ENCODE measurements at places on chromosomes 1 and 21.

- DNase-seq, result no peak
These were observed 18.5 kb upstream of the SEMA4A start for GRCh38 chr1:156134716-156135435.

GRCh38 chr1:110305900-110306420 lies 33.2 kb upstream of the RBM15 start:
- no peak for DNase-seq

DNA sequence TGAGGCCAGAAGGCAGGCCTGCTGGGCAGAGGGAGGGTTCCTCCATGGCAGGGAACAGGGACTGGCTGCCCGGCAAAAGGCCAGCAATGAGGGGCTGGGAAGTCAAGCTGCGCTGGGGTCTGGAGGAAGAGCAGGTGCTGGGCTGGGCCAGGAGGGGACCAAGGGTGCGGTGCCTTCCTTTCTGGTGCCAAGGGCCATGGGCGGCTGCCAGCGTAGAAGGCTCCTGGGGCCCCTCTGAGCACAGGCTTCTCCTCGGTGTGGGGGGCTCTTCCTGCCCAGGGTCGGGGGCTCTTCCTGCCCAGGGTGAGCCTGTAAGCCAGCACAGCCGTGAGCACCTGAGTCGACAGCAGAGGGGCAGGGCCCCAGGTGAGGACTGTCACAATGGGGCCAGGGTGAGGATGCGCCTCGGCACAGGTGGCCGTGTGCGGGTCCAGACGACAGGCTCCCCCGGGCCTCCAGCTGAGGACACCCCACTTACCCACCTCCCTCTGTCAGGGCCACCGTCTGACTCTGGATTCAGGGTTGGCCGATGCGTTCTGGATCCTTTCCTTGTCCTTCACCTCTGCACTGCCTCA lies 10.7 kb upstream of the DNMT3L start:
- DNase-seq, result no peak

GRCh38 chr1:27785781-27786455 lies 12.9 kb downstream of the STX12 start:
- DNase-seq, result no peak

GRCh38 chr1:235883261-235883927 lies 16.7 kb upstream of the LYST start:
- DNase-seq, result no peak

GRCh38 chr1:69409731-69410456 lies 157.8 kb upstream of the LRRC7 start:
- DNase-seq, result no peak

DNA sequence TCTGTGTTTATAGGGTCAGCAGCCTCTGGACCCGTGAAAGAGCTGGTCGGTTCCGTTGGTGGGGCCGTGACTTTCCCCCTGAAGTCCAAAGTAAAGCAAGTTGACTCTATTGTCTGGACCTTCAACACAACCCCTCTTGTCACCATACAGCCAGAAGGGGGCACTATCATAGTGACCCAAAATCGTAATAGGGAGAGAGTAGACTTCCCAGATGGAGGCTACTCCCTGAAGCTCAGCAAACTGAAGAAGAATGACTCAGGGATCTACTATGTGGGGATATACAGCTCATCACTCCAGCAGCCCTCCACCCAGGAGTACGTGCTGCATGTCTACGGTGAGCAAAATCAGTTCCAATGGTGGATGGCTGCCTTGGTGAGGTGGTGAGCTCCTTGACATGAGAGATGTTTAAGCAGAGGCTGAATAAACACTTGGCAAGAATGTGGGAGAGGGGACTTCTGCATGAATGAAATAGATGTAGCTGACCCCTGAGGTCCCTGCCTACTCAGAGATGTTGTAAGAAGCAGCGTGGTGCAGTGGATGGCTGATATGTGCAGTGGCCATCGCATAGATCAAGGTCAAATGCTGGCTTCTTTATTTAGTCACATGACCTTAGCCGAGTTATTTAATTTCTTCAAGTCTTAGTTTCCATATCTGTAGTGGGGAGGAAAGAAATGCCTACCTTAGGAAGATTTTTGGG lies 9.3 kb downstream of the SLAMF7 start:
- DNase-seq, result no peak

DNA sequence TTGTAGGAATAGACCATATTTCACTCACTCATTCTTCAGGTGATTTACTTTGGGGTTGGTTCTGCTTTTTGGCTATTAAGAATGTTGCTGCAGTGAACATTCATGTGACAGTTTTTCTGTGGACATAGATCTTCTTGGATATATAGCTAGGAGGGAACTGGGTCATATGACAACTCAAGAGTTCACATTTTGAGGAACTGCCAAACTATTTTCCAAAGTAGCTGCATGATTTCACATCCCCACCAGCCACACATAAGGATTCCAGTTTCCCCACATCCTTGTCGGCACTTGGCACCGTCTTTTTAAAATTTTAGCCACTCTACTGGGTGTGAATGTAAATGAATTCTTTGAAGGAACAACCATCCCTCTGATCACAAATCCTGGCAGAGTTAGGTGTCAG lies 126.0 kb downstream of the PRDM2 start:
- no peak for DNase-seq

- peak; percentile 17 for DNase-seq
These were observed 629 bp downstream of the CTNNBIP1 start for GRCh38 chr1:9909234-9910046.

DNA sequence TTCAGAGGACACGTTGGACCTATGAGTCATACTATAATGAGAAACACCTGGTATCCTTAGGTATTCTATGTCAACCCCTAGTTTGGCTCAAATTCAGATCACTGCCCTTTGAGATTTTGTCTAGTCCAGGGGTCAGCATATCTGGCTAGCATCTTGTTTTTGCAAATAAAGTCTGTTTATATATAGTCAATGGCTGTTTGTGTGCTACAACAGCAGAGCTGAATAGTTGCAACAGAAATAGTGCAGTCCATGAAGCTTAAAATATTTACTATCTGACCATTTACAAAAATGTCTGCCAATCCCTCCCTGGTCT lies 48.5 kb upstream of the EDEM3 start:
- DNase-seq, result no peak

DNA sequence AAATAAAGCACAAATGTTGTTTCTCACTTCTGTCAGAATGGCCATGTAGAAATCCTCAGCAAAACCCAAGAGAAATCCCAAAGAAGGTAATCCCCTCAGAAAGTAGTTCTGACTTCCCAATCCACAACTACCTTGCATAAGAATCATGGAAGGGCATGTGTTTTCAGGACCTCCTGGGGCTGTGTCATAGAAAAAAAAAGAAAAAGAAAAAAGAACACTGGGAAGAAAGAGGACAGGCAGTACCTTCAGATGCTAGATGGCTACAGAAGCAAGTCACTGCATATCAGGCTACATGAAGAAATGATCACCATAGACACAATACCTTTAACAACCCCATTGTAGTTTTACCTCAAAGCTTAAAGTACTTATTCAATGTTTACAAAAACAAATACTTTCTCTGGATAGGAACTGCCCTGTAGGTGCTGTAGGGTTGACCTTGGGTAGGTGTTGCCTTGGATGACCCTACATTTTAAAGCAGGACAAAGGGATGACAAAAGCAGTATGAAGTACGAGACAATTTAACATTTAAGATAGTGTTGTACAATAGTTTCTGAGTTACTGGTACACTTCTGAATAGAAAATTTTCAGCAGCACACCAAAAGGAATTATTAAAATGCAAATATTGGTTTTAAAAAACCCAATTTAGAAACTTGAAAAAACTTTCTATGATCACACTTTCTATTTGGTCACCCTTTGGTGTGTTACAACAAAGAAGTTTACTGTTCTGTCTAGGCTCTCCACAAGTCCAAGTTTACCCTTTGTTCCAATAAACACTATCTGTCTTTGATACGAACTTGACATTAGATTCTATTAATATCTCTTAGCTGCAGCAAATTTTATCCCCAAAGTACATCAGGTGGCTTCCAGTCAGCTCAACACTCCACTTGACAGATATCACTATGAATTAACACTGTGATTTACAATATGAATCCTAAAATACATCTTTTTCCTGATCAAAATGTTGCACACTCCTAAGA lies 5.0 kb downstream of the TRIT1 start:
- DNase-seq, result no peak

- DNase-seq, result no peak
These were observed 51.0 kb downstream of the COL18A1 start for GRCh38 chr21:45455674-45456583.

DNA sequence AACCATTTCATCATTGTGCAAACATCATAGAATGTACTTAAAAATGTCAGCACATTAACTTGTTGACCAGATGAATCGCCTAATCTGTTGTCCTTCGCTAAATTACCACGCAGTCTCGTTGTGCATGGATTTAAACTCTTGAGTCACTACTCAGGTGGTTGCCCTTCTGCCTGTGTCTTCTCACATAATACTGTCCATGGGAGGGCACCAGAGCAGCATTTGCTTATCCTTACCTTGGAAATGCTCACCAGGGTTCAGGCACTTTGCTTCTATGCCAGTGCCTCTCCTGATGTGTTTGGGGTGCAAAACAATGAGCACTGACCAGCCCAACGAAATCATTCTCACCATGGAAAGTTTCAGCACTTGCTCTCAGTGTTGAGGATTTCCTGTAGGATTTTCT lies 559.9 kb downstream of the RWDD3 start:
- DNase-seq, result no peak

DNA sequence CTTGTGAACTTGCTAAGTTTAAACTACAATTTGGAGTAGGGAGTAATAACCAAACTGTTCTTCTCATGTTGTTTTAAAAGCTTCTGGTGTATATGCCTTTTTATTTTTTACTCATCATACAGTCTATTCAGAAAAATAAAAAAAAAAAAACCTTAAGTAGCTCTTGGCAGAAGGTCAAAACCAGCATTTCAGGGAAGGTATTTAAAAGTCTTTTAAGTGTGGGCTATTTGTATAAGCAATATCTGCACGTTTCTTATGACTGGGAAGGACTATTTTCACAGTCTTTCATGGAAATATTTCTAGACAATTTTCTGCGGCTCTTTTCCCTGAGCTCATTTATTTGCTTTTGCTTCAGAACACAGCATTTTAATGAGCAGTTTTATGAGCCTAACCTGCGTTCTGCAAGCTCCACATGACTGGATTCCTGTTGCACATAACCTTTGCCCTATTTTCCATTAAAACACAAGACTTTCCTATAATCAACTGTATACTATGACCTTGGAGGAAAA lies 60.9 kb upstream of the C1orf105 start:
- no peak for DNase-seq

DNA sequence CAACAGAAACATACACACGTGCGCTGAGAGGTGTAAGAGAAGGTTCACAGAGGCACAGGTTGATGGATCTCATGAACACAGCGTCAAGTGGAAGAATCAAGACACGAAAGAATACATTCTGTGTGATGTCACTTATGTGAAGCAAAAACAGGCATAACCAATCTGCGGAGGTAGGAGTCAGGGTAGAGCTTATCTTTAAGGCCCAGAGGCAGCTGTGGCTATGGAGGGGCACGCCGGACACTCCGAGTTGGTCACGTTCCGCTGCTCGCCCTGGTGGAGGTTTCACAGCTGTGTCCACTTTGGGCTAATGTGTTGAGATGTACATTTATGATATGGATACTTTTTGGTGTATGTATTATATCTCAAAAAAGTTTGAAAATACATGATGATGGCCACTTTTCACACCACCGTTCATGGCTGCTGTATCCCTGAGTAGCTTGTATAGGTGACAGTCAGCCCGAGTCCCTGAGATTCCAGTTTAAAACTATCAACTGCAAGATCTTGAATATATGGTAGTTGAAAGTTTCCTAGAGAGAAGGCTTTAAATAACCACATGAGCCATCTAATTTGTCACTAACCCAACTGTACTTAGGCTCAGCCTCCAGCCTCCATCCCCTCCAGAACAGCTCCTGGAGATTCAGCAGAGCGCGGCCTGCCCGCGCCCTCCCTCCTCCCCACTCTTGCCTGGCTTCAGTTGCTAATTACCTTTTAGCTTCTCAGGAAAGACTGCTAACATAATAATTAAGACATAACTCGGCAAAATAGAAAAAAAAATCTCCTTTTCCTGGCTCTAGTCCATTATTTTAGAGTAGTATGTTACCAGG lies 6.7 kb upstream of the ADARB1 start:
- DNase-seq, result no peak

DNA sequence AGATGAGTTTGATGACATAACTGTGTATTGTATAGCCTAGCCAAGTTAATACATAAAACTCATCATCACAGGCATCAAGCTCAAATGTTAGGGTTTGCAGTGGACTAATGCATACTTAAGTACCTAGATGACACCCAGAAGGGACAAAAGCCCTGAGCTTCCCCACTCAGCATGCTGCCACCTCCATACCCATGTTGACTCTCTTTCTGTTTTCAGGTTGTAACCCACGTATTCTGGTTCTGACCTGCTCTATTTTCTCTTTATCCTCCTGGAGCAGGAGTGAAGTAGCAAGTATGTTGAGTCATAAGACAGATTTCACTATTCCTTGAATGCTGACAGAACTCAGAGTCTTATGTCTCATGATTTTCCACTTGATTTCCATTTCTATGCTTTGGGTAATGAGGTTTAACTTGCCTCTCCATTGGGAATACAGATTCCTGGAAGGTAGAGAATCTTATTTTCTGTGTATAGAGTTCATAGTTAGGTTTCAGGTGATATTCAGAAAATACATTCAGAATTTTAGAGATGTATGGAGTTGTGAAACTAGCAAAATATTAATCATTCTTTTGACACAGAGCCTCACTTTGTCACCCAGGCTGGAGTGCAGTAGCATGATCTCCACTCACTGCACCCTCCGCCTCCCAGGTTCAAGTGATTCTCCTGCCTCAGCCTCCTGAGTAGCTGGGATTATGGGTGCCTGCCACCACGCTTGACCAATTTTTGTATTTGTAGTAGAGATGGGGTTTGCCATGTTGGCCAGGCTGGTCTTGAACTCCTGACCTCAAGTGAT lies 122.5 kb upstream of the KCNJ15 start:
- no peak for DNase-seq

DNA sequence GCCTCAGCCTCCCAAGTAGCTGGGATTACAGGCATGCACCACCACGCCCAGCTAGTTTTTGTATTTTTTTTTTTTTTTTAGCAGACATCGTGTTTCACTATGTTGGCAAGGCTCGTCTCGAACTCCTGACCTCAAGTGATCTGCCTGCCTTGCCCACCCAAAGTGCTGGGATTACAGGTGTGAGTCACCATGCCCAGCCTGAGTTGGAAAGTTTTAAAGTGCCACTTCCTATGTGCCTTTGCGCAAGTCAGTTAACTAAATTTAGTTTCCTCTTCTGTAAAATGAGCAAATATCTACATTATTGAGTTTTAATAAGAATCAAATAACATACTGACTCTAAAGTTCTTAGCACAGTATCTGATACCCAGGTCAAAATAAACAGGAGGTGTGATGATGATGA lies 12.4 kb downstream of the SLC19A2 start:
- DNase-seq, result no peak

GRCh38 chr1:23984417-23985186 lies 4.5 kb upstream of the SRSF10 start:
- DNase-seq, result no peak

DNA sequence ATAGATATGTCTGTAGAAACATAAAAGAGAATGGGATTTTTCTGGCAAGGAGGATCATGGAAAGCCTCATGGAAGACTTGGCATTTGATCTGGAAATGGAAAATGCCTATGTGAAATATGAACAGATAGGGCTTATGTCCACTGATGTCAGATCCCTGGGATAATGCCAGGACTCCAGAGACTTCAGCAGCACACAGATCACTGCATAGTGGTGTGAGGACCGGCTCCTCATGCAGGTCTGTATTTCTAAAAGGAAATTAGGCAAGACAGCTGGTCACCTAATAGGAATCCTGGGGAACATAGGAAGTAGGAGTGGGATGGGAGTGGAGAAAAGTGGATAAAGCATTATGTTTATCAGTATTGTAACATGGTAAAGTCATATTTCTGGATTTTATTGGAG lies 56.8 kb upstream of the IPO9 start:
- no peak for DNase-seq

All from naive B cell (primary cell).